HAP-1 (cell line): ENCODE measurements at places on chromosomes 12 and 14.

GRCh38 chr12:34343345-34343744 is 321.0 kb downstream of the ALG10 start:
- DNase-seq = no peak

DNA sequence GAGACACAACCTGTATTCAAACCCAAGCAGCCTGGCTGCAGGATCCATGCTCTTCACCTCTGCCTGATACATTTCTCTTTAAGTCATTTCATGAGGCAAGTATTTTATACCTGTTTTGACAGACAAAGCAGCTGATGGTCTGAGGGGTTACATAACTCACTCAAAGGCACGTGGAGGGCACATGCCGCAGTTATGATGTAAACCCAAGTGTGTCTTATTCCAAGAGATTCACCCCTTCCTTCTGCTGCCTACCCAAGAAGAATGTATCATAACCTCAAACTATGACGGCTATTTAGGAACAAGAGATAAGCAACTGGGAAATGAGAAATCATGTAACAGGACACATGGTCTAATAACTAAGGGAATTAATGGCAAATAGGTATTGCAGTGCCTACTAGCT is 329.8 kb upstream of the TMPO start:
- no peak for DNase-seq

- DNase-seq = no peak
Observed at GRCh38 chr14:34219661-34220377, 242.2 kb downstream of the SPTSSA start.

GRCh38 chr12:46470975-46471374 is 98.4 kb upstream of the SLC38A2 start:
- DNase-seq = no peak

DNA sequence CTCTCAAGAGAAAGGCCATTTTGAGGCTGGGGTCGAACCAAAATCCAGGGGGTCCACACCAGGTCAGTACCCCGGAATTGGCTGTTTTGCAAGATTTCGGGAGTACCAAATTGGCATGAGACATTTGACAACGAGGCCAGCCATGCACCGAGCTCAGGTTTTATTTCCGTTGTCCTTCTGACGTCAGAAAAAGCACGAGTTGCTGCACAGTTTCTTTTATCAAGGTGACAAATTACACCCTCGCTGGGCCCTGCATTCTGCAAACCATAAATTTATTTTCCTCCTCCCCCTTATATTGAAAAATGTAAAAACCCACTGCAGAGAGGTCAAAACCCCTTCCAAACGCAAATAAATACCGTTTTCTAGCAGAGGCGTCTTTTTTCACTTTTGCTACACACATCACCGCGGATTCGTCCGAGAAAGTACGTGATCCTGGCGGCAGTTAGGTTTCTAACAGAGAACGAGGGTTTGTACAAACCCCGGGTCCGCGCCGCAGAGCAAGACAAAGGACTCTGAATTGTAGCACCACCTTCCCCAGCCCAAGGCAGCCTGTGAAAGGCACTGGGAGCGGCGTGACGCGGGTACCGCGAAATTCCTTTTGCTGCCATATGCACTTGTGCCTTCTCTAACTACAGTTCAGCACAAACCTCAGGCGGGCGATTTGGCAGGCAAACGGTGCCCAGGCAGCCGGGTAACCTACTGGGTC is 1.8 kb downstream of the SLC38A1 start:
- DNase-seq = peak; percentile 65

GRCh38 chr12:25875661-25876060 is 82.8 kb upstream of the RASSF8 start:
- DNase-seq = no peak

DNA sequence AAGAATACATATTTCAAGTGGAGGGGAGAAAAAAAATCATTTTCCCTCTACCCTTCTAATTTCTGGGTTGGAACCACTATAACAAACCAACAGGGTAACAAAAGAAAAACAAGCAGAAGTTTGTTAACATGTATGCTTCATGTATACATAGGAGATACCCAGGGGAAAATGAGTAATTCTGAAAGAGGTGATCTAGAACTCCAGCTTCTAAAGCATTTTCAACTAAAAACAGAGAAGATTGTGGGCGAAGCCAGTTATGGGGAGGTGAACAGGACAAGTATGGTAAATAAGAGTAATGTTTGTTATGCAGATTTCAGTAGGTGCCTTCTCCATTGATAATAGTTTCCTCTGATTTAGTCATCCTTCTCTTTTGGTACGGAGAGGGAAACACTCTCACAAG is 16.7 kb downstream of the FNTB start:
- no peak for DNase-seq

DNA sequence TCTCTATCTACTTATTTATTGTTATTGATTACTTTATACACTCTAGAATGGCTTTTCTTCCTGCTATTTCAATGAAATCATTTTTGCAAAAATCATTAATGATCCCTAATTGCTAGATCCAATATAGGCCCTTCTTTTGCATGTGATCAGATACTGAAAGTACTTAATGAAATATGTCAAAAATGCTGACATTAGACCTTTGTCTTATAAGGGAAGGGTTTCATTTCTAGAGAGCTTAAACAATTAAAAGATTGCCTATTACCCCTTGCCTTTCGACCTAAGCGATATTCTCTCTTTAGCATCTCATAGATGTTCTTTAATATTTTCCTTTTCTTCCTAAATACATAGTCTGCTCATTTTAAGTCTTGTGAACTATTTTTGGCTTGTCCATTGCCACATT is 101.1 kb downstream of the KTN1 start:
- DNase-seq = no peak

DNA sequence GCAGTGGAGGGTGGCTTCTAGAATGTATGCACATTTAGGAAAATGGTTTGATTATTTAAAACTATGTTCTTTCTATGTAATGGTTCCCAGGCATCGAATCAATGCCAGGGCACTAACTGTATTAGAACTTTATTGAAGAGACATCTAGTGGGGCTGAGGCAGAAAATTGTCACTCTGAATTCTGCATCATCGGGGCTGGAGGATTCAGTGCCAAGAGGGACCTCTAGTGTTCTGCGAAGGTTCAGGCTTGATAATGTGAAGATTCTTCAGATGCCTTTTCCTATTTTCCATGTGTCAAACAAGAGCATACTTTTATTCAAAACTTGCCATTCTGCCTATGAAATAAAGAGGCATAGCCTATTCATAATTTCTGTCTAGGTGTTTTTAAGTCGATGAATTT is 146.3 kb downstream of the CAND1 start:
- no peak for DNase-seq

- DNase-seq = no peak
Observed at GRCh38 chr14:23916004-23916403, 37.6 kb upstream of the DHRS4 start.

GRCh38 chr12:121810234-121810817 is 6.5 kb downstream of the SETD1B start:
- no peak for DNase-seq

- no peak for DNase-seq
Observed at GRCh38 chr12:52900166-52900895, 4.5 kb downstream of the KRT8 start.

DNA sequence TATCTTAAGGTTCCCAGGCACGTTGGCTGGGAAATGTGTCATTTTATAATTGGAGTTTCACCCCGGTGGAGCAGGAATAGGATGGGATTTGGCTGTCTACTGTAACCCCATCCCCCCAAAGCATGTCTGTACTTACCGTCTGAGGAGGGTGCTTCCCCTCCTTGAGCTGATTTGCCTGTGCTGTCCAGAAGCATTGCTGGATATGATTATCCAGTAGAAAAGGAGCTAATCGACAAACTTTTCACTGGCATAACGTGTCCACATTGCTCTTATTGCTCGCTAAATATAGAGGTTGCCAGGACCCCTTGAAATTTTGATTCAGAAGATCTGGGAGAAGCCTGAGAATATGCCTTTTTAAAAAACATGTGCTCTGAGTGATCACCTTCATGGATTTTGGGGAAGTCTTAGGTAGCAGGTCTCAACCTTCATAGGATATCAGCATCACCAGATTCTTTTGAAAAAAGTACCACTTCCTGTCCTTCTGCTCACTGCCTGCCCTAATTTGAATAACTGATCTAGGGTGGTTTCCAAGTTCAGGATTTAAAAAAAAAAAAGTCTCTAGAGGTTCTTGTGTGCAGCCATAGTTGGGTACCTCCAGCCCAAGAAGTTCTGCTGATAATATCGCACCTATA is 80.4 kb upstream of the KCNA1 start:
- DNase-seq = no peak

DNA sequence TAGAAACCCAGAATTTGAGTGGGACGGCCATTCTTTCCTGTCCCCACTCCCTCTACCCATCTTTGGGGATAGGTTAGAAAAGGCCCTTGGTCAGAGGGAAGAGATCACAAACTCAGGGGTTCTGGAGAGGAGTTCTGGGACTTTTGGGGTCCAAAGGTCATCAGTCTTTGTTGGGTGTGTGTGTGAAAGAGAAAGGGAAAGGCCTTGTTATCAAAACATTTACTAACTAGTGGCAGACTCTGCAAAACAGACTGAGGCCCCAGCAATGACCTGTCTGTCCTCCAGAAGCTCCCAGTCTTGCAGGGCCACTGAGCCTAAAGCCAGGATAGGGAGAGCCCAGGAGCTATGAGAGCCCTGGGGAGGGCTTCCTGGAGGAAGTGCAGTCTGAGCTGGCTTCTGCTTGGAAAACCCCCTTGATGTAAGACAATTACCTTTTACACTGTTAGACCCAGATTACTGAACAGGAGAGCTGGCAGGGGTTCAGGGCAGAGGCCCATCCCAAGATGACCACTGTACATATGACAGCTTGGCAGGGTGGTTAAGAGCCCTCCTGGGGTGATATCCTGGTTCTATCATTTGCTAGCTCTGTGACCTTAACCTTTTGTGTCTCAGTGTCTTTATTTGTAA is 429.1 kb upstream of the CCDC196 start:
- DNase-seq = no peak

DNA sequence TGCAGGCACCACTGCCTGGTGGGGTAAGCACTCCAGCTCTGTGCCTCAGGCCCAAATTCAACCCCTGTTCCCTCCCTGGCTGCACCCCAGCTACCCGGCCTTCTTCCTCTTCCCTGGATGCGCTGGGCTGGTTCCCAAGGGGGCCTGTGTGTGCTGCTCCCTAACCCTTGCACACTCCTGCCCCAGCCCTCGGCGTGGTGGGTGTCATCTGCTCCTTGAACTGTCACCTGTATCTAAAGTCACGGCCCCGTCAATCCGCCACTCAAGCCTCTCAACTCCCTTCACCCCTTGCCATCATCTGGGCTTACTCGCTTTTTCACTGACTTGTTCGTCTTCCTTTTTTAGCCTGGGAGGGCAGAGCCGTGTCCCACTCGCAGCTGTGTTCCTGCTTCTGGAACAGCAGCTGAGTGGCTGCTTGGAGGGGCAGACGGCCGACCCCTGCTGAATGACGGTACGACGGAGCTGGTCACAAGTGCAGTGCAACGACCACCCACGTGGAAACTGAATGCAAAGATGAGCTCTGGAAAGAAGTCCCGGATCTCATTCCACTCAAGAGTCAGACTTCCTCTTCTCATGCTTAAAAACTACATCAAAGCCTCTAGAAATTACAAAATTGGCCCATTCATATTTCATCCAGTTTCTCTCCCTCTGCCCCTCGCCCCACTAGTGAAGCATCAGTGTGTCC is 138.9 kb downstream of the PIWIL1 start:
- DNase-seq = no peak

DNA sequence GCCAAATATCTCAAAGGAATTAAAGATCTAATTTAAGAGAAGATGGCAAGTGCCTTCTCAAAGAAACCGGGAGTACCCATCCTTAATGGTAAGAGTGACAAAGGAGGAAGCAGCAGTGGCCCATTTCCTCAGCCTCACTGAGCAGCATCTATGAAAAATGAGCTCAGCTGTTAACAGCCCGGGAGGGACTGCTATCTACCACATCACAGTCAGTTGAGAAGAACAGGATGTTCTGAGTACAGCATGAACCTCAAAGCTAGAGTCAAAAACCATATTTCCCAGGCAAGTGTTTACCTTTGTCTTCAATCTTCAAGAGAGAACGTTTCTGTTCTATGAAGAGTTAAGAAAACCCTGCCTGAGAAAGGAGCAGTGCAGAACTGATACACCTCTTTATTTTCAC is 115.0 kb downstream of the BTG1 start:
- DNase-seq = no peak

- no peak for DNase-seq
Observed at GRCh38 chr12:53660041-53660440, 15.8 kb downstream of the ATP5MC2 start.

GRCh38 chr14:78701246-78701645 is 531.1 kb downstream of the NRXN3 start:
- DNase-seq = no peak

DNA sequence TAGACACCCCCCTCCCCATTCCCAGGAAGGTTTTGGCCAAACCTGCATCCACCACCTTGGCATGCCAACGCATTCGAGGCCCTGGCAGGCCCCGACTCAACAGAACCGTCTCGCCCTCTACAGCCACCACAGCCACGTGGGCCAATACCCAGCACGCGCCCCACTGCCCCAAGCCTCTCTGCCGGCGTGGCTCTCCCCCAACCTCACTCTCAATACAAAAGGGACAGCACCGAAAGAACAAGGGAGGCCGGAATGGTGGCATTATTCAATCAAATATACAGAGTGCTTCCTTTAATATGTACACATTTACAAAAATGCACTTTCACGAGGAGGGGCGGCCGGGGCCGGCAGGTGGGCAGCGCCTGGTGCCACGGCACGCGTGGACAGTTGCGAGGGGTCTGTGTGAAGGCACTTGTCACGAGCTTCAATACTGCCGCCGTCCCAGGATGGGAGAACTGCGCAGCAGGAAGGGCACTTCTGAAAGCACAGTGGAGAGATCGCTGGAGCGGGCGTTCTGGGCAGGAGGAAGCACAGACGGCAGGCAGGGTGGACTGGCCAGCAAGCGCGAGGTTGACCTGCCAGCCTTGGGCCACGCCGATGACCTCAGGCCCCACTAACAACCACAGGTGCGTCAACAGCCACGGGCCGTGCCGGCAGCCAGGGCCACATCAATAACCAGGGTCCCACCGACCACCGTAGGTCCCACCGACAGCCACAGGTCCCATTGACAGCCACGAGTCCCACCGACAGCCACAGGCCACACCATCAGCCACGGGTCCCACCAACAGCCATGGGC is 26.9 kb downstream of the JAG2 start:
- peak; percentile 6 for DNase-seq
